ENCODE measurements at places on chromosomes 5 and 9.
A peak's percentile ranks its signal among the peaks of the same experiment; 100 is the strongest.

- DNase-seq: peak; percentile 67
These were observed 31.4 kb upstream of the BRD3 start for GRCh38 chr9:134099123-134099761.

- no peak for DNase-seq
These were observed 93.3 kb downstream of the PARP8 start for GRCh38 chr5:50759526-50760270.

DNA sequence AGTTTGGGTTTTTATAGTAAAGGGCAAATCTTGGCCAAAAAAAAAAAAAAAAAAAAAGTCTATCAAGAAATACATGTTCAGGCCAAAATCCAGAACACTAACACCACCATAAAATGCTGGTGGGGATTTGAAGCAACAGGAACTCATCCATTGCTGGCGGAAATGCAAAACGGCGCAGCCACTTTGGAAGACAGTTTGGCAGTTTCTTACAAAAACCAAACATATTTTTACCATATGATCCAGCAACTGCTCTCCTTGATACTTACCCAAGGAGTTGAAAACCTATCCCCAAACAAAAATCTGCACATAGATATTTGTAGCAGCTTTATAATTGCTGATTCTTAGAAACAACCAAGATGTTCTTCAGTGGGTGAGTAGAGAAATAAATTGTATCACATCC lies 153.1 kb upstream of the ACOT12 start:
- no peak for DNase-seq

DNA sequence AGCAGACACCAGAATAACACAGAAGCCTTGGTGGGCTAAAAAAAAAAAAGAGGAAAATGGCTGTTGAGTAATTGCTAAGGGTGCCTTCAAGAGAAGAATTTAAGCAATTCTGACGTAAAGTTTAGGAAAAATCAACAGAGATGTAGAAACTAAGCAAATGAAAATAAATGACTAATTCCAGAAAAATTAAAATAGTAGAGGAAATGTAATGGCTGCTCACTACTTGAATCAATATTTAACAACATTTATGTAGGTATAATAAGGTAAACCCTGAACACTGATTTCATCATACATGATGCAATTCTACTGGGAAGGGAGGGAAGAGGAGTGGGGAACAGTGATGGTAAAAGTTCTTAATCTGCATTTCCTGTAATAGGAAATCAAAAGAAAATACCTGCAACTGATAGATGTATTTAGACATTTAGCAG lies 41.4 kb downstream of the PUM3 start:
- DNase-seq: no peak

GRCh38 chr9:95099321-95100070 lies 218.0 kb downstream of the FANCC start:
- DNase-seq: no peak

DNA sequence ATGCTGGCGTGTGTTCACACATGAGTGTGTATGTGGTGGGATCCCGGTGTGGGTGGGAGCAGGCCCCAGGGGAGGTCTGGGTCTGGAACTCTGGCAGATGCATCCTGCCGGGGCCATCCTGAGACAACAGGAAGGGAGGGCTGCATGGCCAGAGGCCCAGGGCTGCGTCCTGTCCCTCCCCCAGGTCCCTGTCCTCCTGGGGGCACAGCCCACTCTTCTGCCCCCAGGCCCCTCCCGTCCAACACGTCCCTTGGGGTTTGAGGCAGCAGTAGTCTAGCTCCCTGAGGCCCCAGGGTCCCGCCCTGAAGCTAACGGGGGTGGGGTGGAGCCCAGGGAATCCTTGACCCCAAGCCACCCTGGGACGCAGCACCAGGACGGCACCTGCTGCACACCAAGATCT lies 16.6 kb downstream of the FLT4 start:
- no peak for DNase-seq

DNA sequence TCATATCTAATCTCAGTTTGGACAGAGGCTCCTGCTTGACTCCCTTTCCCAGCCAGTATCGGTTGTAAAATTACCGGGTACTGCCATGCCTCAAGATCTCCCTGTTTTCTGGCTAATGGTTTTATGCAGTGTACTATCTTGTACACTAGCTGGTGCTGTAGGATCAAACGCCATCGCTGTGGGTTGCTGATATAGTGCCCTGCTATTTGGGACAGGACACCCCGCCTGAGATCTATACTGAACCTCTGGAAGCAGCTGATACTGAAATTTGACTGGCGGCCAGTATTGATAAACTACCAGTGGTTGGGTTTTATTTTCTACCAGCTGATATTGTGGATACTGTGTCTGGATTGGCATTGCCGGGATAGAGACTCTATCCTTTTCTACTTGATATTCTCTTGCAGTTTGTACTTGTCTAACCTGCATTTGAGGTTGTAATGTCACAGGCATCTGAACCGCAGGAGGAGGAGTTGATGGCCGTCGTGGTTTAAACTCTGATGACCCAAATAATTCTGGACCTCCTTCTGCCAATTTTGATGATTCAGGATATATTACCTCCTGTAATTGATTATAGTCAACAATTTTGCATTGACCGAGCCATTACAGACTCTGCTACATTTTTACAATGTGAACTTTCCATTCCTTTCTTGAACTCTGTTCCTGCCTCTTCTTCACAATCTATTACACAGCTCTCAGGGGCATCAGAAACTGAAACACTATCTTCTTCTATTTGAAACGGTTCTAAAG lies 112.5 kb upstream of the LARP1 start:
- DNase-seq: no peak

DNA sequence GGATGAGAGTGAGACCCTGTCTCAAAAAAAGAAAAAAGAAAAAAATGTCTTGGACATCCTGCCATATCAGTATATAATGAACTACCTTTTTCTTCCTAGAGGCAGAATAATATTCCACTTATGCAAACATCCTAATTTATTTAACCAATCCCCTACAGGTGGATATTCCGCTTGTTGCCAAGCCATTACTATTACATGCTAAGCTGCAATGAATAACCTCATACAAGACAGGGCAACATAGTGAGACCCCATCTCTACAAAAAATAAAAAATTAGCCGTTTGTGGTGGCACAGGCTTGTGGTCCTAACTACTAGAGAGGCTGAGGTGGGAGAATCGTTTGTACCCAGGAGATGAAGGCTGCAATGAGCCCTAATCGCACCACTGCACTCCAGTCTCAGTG lies 1.7 kb upstream of the AFF4 start:
- DNase-seq: no peak

DNA sequence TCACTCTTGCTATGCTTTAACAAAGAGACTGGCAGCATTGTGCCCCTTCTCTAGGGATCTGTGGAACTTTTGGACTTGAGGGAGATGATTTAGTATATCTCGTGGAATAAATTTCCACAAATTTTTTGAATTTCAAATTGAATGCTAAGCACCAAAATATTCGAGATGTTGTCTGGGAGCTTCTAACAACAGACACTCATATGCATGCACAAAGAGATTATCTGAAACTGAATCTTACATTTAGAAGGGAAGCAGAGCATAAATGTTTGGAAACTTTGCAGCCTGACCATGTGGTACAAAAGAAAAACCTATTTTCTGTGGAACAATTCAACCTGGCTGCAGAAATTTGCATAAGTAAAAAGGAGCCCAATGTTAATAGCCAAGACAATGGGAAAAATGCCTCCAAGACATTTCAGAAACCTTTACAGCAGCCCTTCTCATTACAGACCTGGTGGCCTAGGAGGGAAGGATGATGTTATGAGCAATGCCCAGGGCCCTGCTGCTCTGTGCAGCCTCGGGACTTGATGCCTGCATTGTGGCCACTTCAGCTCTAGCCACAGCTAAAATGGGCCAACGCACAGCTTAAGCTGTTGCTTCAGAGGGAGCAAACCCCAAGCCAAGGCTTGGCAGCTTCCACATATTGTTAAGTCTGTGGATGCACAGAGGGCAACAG lies 285.8 kb upstream of the FAM174A start:
- no peak for DNase-seq

GRCh38 chr5:1299961-1300360 lies 5.1 kb upstream of the TERT start:
- DNase-seq: no peak

DNA sequence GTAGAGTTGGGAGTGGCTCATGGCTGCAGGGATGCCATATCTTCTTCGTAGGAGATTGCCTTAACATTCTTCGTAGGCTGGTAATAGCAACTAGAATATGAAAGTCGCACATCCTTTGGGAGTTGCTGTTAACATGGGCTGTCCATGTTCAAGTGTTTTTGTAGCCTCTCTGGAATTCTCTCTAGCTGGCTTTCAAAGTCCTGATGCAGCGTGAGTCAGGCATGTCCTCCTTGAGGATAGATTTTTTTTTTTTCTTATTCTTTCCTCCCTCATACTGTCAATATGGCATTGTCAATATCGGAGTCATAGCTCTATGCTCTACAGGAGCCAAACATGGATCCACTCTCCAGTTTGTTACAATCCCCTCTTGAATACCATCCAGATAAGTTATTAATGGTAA lies 494.8 kb upstream of the WWC1 start:
- DNase-seq: no peak

- no peak for DNase-seq
These were observed 82.2 kb upstream of the RFX3 start for GRCh38 chr9:3608011-3608410.

GRCh38 chr9:73753171-73753570 lies 601.5 kb downstream of the ANXA1 start:
- no peak for DNase-seq

GRCh38 chr9:111926421-111926875 lies 29.8 kb downstream of the UGCG start:
- DNase-seq: no peak

- DNase-seq: no peak
These were observed 231.3 kb upstream of the SLC30A5 start for GRCh38 chr5:68862560-68862959.

GRCh38 chr5:35373249-35373648 lies 143.0 kb upstream of the PRLR start:
- DNase-seq: no peak

All from HuH-7.5 (cell line).